ENCODE measurements at places on chromosomes 11 and 22.

- DNase-seq, result no peak
Measured at GRCh38 chr22:36901411-36902142, 11.9 kb upstream of the CSF2RB start.

DNA sequence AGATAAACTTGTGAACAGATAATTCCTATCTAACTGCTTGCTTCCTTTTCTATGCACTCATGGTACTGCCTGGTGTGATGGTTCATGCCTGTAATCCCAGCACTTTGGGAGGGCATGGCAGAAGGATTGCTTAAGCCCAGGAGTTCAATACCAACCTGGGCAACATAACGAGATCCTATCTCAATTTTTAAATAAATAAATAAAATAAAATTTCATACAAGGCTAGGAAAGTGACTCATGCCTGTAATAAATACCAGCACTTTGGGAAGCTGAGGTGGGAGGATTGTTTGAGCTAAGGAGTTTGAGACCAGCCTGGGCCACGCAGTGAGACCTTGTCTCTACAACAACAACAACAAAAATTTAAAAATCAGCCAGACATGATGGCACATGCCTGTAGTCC is 166.6 kb downstream of the COMMD9 start:
- no peak for DNase-seq

GRCh38 chr11:44994753-44995152 is 44.1 kb upstream of the TP53I11 start:
- DNase-seq, result peak; percentile 34

DNA sequence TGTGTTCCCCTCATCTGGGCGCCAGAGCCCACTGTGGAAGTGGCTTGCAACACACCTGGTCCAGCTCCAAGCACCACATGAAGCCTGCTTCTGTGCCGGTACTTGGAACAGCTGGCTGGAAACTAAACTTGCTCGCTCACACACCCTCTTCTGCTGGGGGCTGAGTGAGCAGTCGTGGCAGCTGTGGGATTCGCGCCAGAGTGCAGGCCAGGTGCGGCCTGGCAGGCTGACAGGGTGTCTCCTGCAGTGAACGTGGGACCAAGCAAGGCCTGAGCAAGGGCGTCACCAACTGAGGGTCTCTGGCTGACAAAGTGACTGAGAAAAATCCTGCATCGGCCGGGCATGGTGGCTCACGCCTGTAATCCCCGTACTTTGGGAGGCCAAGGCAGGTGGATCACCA is 15.2 kb downstream of the SMC1B start:
- no peak for DNase-seq

GRCh38 chr11:702462-703461 is 3.3 kb upstream of the EPS8L2 start:
- DNase-seq, result no peak

GRCh38 chr11:9344061-9344680 is 29.8 kb upstream of the TMEM41B start:
- no peak for DNase-seq

- DNase-seq, result peak; percentile 13
Measured at GRCh38 chr11:34512840-34513681, 533 bp downstream of the ELF5 start.

GRCh38 chr11:21072558-21072957 is 403.2 kb downstream of the NELL1 start:
- no peak for DNase-seq

DNA sequence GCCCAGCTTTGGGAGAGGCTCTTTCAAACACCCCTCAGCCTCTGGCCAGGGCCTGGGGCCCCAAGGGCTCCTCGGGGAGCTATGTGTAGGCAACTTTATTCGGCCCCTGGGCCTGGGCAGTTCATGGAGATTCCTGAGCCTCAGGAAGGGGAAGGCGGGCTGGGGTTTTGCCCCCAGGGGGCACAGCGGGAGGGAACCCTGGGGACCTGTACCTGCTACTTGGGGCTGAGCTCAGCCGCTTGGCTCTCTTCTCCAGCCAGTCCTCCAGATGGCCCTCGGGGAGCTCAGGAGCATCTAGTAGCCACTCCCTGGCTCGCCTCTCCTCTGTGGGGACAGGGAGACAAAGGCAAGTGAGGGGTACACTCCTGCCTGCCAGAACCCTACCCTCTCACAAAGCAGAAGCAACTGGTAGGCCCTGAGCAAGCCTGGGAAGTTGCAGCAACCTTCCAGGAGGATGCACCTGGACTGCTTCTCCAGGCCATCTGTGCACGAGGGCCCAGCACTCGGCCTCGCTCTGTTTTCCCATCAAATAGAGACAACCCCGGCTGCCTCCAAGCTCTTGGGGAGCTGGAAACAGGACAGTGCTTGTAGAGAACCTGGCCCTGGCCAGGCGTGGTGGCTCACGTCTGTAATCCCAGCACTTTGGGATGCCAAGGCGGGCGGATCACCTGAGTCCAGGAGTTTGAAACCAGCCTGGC is 18.5 kb downstream of the CABP7 start:
- DNase-seq, result no peak

DNA sequence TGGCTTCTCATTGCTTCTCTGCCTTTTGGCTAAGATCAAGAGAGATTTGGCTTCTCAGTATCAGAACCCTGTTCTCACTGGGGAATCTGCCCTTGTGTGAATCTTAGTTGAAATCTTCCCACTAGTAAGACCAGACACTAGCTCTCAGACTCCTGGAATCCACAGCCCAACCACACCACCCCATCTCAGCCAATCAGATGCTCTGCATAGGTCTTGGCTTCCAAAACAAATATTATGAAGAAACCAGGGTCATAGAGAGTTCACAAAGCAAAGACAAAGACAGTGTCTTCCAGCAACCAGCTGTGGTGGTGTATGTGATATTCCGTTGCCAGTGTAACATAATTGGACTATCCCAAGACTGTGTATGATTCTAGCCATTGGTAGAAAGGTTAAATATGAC is 5.4 kb downstream of the OR8B12 start:
- DNase-seq, result no peak

- no peak for DNase-seq
Measured at GRCh38 chr11:2816523-2816922, 69.1 kb downstream of the CDKN1C start.

DNA sequence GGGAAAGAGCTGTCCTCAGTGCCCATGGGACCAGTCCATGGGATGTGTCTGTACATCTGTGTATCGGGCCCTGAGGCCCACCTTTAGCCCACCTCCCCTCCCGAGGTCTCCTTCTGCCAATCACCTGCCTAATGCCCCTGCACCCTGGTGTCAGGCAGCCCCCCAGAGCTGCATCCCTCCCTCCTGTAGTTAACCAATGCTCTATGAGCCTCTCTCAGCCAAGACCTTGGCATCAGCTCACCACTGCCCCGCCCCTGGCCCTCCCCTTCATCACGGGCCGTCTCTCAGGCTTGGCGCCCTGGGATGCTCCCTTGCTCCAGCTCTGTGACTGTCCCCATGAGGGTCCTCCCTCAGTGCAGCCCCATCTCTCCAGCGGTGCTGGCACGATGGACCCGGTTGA is 18.5 kb downstream of the MGAT3 start:
- DNase-seq, result no peak

DNA sequence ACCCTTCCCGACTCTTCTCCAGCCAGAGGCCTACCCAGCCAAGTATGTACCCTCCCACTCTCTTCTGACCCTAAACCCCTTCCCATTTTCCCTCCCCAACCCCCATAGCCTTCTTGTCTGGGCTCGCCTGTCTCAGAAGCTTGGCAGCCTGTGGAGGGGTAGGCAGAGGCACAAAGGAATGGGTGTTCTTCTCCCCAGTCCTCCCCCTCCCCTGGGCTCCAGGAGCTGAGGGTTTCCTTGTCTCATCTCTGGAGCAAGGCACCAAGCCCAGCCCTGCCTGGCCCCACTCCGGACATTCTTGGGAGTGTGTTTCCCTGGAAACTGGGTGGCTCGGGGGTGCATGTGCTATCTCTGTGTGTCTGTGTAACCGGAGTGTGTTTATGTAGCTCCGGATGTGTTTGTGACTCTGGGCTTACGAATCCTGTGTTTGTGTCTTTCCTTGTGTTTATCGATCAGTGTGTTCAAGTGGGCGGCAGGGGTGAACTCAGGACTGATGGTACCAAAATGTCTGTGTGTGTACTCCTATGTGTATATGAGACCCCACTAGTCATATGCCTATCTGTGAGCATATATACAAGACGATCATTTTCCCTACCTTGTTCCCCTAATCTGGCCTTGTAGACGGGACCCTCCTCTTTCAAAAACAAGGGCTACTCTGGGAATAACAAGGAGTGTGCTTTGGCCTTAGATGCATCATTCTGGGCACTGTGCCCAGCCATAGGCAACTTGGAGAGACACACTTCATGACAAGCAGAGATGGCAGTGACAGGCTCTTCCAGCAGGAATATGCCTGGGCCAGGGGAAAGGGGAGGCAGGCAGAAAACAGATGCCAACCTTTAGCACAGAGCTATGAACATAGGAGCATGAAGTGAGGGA is 10.9 kb downstream of the PHLDB1 start:
- DNase-seq, result no peak

GRCh38 chr22:46803031-46803880 is 40.8 kb downstream of the TBC1D22A start:
- peak; percentile 57 for DNase-seq
